ENCODE measurements at places on chromosomes 16 and 17. TPM values are rescaled to one million over a fixed set of nuclear protein-coding genes. Genes with fewer than 3 reads are reported as not detected.

Gene UBTF
- 60.7 TPM for total RNA-seq

DNA sequence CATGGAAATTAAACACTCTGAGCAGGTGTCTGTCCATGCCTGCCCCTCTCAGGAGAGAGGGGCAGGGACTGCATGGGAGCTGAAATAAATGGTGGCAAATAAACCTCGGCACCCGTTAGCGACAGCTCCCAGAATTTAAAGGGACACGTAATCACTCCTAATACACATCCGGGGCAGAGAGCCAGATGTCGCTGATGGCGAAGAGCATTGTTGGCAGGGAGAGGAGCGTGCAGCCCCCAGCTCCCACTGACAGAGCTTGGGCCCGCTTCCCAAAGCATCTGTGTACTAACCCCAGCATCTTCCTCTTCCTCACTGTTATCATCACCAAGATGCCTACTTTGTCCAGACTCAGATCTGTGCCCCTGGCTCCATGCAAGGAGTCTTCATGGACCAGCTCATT is 85.8 kb downstream of the IRX5 start:
- no peak for ATAC-seq

GRCh38 chr17:43351691-43352090 is 47.1 kb upstream of the ARL4D start:
- no peak for ATAC-seq

DNA sequence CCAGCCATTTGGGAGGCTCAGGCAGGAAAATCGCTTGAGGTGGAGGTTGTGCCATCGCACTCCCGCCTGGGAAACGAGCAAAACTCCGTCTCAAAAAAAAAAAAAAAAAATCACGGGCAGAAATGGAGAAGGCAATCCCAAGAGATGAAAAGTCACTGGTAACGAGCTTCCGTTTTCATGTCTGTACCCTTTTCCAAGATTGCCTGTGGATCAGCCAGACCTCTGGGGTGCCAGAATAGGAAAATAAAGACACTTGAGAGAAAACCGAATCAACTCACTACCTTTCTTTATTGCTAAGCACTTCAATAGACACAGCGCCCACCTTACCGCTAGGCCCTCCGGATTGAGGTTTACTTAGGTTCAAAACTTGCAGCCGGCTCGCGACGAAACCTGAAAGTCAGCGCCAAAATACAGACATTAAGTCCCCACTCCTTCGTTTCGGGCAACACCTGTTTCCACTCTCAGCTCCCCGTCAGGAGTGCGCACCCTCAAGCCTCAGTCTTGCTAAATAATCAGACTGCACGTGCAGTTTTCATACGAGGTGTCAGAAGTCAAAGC is 970 bp upstream of the TRAF7 start:
- no peak for ATAC-seq

Data from esophagus mucosa (tissue), 1 donor.